GM13976 (cell line): ENCODE measurements at places on chromosomes 7 and 10.
A peak's percentile ranks its signal among the peaks of the same experiment; 100 is the strongest.

- DNase-seq: no peak
These were observed 8.0 kb downstream of the DPYSL4 start for GRCh38 chr10:132194726-132195125.

GRCh38 chr7:139500770-139501138 is 17.3 kb upstream of the KLRG2 start:
- no peak for DNase-seq

DNA sequence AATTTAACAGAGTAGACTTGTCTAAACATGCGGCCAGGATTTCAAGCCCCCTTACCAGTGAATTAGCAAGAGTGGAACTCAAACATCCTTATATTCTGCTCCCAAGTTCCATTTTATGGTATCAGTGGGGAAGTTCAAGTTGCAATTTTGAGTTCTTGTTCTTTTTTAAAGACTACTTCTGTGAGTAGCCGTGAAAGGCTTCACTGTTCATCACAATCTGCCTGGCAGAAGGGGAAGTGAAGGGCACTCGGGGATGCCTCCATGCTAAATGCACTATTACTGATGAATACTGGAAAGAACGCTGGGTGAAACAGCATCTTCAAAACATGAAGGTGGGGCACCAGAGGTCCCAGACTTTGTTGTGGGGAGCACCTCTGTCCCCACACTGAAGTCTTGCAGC is 22.4 kb upstream of the FGL2 start:
- no peak for DNase-seq

- no peak for DNase-seq
These were observed 69.3 kb downstream of the LRRC4 start for GRCh38 chr7:127961786-127962453.

GRCh38 chr10:68856352-68856751 is 29.0 kb downstream of the STOX1 start:
- DNase-seq: no peak

- DNase-seq: no peak
These were observed 73.2 kb downstream of the SEM1 start for GRCh38 chr7:96636342-96636860.

GRCh38 chr10:639001-639750 is 50.3 kb downstream of the DIP2C start:
- DNase-seq: no peak

GRCh38 chr10:63582690-63583089 is 61.5 kb downstream of the REEP3 start:
- DNase-seq: no peak

DNA sequence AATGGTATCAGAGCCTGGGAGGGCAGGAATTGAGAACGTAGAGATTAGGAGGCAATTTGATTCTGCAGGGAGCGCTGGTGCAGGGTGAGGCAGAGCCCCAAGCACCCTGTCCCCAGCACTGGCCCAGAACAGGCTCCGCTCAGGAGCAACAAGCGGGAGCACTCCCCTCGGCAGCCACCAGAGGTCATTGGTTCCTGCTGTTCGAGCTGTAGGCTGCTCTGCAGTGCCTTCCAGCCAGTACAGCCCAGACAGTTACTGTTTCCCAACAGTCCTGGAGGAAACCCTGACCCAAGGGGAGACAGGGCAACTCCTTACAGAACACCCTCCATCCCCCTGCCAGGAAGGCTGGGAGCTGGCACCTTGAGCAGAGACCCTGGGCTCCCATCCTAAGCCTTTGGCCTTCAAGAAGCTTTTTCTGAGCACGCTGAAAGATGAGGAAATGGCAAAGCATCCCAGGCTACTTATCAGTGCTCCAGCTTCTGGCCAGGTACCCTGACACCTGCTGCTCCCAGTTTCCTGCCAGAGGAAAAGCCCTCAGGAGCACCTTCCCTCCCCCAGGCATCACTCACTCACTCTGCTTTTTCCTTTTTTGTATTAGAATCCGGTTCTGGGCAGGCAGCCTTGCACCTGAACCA is 71.2 kb upstream of the EFCAB10 start:
- DNase-seq: peak; percentile 83

DNA sequence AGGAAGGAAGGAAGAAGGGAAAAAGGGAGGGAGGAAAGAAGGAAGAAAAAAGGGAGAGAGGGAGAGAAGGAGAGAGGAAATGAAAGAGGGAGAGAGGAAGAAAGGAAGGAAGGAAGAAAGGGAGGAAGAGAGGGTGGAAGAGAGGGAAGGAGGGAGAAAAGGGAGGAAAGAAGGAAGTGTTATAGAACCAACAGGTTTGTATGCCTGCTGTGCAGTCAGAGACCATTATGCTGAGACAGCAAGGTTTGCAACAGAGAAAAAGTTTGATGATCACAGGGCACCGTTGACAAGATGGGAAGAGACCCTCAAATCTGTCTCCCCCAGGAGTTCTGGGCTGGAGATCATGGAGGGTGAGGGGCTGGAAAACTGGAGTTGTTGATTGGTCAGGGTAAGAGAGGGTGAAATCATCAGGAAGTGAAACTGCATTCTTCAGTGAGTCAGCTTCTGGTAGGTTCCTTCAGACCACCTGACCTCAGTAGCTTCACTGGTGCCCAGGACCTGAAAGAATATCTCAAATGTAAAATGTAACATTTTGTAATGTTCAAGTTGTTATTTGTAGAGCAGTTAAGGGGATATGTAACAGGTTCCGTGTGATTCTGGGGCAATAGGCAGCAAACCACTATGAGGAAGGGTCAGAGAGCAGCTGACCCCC is 76.3 kb downstream of the JCAD start:
- DNase-seq: no peak

GRCh38 chr7:7595451-7595850 is 28.8 kb downstream of the MIOS start:
- no peak for DNase-seq

DNA sequence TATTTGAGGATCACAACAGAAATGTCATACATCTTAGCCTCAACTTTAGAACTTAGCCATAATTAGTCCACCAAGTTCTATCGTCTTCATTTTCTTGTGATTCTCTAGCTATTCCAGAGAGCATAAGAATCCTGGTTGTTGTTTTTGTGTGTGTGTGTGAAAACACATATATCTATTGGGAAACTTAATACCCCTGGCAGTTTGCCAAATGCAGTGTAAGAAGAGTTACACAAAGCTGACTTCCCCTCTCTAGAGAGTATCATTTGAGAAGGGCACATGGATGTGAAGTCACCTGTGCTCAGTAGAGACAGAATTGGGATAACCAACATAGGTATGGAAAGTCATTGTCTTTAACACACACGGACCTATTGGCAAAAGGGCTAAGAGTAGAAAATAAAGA is 19.3 kb downstream of the FOXI2 start:
- no peak for DNase-seq

DNA sequence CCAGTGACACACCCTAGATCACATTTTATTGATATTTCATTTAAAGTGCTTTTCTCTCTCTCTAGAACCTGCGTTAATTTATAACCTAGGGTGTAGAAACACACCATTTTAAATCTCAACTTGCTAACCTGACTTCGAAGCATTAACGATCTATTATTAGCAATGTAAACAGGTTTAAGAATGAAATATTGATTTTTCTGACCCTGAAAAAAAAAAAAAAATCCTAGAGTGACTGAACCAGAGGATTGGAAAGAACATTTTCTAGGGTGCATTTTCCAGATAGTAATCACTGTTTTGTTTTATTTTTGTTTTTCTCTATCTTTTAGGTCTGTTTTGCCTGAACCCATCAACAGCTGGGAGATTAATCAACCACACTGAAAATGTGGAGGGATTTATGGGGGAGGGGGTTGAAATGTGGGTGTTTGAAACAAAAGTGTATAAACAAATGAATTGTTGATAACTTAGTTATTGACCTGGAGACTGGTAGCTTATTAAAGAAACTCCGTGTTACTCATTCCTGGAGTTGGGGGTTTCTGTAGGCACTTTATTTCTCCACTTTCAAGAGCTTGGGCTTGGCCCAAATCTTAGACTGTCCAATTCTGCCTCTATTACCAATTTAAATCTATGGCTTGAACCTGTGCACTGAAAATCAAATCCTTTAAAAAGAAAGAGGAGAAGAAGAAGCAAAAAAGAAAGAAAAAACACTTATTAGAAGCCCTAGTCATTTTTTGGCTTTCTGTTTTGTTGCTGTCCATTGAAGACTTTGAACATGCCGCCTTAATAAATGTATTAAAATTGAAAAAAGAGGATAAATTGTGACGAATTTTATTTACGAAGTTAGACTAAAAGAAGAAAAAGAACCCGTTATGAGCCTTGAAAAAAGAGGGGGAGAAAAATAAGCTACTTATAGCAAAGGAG is 2.8 kb downstream of the HOXA2 start:
- DNase-seq: no peak

DNA sequence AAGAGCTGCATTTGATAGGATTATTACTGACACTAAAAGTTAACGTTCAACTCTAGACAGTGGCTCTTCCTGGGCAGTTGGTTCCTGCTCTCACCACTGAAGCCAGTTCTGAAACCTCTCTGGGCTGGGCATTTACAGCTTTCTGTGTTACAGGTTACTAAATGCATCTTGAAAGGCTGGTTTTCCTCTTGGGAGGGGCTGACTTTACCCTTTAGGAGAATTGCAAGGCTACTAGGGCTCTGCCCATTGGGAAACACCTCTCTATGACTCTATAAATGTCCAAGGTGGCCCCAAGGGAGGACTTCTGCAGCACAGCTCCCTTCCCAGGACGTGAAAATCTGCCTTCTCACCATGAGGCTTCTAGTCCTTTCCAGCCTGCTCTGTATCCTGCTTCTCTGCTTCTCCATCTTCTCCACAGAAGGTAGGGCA is at the start of gene GPR15LG:
Gene GPR15LG (plus strand): TSS at position 301 of the 429 bp plus-strand sequence. CDS start 51 bp downstream, at position 352.
- DNase-seq: no peak

DNA sequence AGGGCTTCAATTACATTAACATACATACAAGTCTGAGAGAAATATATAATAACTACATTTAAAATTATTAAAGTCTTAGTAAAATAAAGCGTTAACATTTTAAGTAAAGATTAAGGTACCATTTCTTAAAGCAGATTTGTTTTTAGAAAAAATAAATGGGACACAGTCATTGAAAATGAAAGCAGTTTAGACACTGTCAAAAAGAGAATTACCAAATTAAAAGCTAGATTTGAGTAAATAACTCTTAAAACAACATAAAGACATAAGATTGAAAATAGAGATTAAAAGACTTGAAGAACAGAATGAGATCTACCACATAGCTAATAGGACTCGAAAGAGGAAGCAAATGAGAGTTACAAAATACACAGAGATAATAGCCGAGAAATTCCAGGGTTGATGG is 562.2 kb upstream of the FOXK1 start:
- DNase-seq: no peak

- peak; percentile 54 for DNase-seq
These were observed 52.7 kb downstream of the DENND11 start for GRCh38 chr7:141649137-141649864.

DNA sequence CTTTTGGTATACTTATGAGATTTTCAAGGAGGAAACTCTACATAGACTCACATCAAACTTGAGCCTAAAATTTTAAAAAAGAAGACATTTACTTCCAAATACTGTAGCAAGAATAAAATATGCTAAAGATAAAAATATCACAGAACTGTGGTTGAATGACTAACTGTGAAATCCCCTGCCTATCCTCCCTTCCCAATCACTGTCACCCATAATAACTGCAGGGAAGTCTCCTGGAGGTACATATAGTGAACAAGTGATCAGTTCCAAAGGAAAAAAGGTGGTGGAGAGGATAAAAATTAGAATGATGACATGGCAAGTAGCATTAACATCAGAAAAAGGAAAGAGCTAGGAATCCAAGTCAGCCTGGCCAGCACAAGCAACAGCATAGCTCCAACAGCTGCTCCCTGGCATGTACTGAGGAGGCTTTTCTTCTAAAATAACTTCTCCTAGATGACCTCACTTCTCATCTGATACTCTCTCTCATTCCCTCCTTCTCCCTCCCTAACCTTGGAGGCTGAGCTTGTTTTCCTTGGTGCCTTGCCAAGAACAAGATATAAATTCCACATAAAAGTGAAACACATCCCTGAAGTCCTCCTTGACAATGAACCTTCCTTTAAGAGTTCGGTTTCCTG is 124.0 kb downstream of the IQUB start:
- DNase-seq: no peak

DNA sequence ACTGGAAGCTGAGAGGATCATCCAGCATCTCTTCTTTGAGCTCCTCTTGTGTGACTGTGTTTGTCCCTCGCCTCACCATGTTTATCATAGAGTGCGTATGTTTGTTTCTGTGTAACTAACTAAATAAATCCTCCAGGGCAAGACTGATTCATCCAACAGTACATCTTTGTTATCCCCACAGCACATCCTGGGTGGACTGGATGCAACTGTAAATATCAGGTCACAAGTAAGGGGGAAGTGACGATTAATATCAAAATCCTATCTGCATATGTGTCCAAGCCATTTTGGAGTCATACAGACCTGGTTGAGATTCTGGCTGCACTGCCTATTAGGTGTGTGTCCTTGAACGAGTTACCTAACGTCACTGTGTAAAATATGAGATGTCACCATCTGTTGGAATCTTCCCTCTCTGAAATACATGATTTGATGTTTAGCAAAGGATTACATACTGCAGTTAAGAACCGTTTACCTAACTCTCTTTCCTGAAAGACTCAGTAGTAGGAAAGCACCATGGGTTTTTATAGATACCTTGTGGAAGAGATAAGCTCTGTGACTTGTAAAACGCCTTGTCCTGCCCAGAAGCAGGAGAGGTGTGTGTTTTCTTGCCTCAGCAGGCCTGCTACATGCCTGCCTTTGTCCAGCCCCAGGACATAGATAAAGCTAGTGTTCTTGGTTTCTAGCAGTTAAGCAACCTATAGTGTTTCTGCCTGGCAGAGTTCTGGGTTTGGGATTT is 25.8 kb downstream of the WBP1L start:
- DNase-seq: no peak

GRCh38 chr10:102410429-102411073 is 8.0 kb downstream of the PSD start:
- DNase-seq: no peak

DNA sequence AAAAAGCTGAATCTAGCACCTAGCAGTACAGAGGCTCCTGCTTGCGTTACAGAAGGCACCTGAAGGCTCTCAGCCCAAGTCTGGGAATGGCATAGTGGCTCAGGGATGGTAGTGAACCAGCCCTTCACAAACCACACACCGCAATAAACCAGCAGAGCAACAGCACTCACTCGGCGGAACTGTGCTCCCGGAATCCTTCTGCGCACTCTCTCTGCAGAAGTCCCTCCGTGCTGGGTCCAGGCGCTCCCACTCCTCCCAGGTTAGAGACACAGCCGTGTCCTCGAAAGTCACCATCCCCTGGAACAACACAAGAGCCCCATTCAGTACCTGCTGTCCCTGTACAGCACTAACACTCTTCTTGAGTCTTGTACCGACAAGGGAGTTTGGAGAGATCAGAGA is 1.5 kb downstream of the ZNF394 start:
- no peak for DNase-seq

- no peak for DNase-seq
These were observed 1.4 kb upstream of the ELMO1 start for GRCh38 chr7:37450035-37450434.

GRCh38 chr7:33040803-33041516 is 21.6 kb downstream of the NT5C3A start:
- peak; percentile 70 for DNase-seq

GRCh38 chr10:33428682-33429081 is 94.2 kb upstream of the NRP1 start:
- DNase-seq: no peak
